ENCODE measurements at places on chromosomes 6 and 20. TPM values are rescaled to one million over a fixed set of nuclear protein-coding genes. Genes with fewer than 3 reads are reported as not detected.

The KHDC1L gene
- not detected for total RNA-seq

The SAMD3 gene
- not detected for total RNA-seq

The SYCP2L gene
- total RNA-seq: 0.17 TPM

The TBX18 gene
- total RNA-seq: not detected

The PCK1 gene
- not detected for total RNA-seq

The C6orf141 gene
- total RNA-seq: not detected

The TPD52L1 gene
- not detected for total RNA-seq

The RSPO4 gene
- not detected for total RNA-seq

The HLA-DRB5 gene
- total RNA-seq: 196 TPM

The TMC2 gene
- total RNA-seq: not detected

The CEP43 gene
- 26.8 TPM for total RNA-seq

The COL20A1 gene
- not detected for total RNA-seq

The LRRC73 gene
- total RNA-seq: 0.34 TPM

The NRN1 gene
- 0.12 TPM for total RNA-seq

The BPIFB1 gene
- not detected for total RNA-seq

The PROKR2 gene
- total RNA-seq: not detected

The TREML1 gene
- not detected for total RNA-seq

The OR2H2 gene
- total RNA-seq: not detected

The SCUBE3 gene
- not detected for total RNA-seq

The PLCB1 gene
- 0.29 TPM for total RNA-seq

The CLPSL1 gene
- not detected for total RNA-seq

The AMD1 gene
- 65.5 TPM for total RNA-seq

The DACT2 gene
- total RNA-seq: not detected
